ENCODE measurements at places on chromosomes 7 and 10.

GRCh38 chr10:6269953-6270867 is 67.5 kb downstream of the PFKFB3 start:
- peak; percentile 68 for DNase-seq

GRCh38 chr7:39294022-39294421 is 272.2 kb upstream of the YAE1 start:
- DNase-seq: no peak

- no peak for DNase-seq
These were observed 110.4 kb downstream of the PRKCQ start for GRCh38 chr10:6469661-6470060.

GRCh38 chr7:77309714-77310220 is 106.4 kb downstream of the GSAP start:
- DNase-seq: no peak

- DNase-seq: no peak
These were observed 131.3 kb downstream of the DPP6 start for GRCh38 chr7:154183482-154183881.

DNA sequence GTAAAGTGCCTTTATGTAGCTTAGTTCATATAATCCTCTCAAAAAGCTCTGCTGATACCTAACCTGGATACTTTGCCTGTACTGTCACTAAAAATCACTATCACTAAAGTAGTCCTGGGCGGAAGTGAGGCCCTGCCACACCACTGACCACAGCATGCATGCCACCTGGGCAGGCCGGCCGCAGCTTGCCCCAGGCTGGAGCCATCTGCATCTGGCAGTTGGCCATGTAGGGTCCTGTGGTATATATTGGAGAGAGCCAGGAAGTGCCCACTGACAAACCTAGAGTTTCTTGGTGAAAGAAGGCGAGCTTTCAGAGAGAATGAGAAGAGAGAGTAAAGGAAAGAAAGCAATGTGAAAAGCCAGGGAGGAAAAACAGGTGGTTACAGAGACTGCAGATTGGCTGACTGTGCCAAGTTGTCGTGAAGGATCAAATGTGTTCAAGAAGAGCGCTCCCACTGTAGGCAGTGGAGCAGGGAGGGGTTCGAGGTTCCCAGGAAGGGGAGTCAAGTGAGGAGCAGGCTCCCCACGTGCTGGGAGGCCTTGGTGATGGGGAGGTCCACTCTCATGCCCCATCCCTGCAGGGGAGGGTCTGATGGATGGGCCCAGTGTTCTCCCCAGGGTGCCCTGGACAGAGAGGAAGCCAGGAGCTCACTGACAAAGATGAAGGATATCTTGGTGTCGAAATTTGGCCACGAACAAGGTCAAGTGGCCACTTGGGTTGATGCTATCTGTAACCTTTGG is 13.6 kb downstream of the LOXL4 start:
- no peak for DNase-seq

DNA sequence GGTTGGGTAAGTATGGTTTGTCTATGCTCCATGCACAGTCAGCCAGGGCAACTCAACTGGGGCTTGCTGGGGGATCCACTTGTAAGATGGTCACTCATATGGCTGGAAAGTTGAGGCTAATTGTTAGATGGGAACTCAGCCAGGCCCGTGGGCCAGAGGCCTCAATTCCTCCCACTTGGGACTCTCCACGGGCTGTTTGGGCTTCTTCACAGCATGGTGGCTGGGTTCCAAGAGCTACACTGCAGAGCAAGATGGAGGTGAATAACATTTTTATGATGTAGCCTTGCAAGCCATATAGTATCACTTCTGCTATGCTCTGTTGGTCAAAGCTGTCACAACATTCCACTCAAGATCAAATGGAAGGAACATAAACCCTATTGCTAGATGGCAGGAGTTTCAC is 39.2 kb downstream of the ELMO1 start:
- DNase-seq: no peak

GRCh38 chr10:48418189-48418788 is 111.8 kb downstream of the MAPK8 start:
- no peak for DNase-seq

GRCh38 chr7:2773608-2774007 is 70.5 kb downstream of the GNA12 start:
- no peak for DNase-seq

GRCh38 chr7:20301311-20301939 is 29.3 kb upstream of the ITGB8 start:
- no peak for DNase-seq

DNA sequence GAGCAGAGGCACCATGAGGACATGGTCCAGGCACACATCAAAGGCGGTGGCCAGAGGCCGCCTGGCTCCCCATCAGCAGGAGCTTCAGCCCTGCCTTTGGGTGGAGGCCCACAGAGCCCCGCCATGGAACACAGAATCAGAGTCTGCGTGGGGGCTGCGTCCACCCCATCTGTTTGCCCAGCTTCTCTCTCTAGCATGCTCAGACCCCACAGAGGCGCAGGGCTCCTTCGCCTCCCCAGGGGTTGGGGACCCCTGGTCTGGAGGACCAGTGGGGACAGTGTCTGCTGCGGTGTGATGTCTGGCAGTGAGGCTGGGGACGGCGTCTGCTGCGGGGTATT is 321.9 kb downstream of the PTPRN2 start:
- DNase-seq: no peak

GRCh38 chr10:122328676-122329075 is 45.8 kb upstream of the PLEKHA1 start:
- no peak for DNase-seq

GRCh38 chr7:118609207-118609606 is 384.7 kb downstream of the ANKRD7 start:
- no peak for DNase-seq

- DNase-seq: no peak
These were observed 68.8 kb downstream of the IDE start for GRCh38 chr10:92505044-92505443.

GRCh38 chr7:130927564-130927963 is 193.6 kb upstream of the KLF14 start:
- DNase-seq: no peak

- no peak for DNase-seq
These were observed 44.3 kb downstream of the AHR start for GRCh38 chr7:17342756-17343155.

GRCh38 chr7:33079763-33080690 is 17.5 kb upstream of the NT5C3A start:
- DNase-seq: no peak
